ENCODE measurements at places on chromosomes 6 and 20.

- no peak for DNase-seq
These were observed 193.5 kb downstream of the SLC24A3 start for GRCh38 chr20:19405958-19406357.

DNA sequence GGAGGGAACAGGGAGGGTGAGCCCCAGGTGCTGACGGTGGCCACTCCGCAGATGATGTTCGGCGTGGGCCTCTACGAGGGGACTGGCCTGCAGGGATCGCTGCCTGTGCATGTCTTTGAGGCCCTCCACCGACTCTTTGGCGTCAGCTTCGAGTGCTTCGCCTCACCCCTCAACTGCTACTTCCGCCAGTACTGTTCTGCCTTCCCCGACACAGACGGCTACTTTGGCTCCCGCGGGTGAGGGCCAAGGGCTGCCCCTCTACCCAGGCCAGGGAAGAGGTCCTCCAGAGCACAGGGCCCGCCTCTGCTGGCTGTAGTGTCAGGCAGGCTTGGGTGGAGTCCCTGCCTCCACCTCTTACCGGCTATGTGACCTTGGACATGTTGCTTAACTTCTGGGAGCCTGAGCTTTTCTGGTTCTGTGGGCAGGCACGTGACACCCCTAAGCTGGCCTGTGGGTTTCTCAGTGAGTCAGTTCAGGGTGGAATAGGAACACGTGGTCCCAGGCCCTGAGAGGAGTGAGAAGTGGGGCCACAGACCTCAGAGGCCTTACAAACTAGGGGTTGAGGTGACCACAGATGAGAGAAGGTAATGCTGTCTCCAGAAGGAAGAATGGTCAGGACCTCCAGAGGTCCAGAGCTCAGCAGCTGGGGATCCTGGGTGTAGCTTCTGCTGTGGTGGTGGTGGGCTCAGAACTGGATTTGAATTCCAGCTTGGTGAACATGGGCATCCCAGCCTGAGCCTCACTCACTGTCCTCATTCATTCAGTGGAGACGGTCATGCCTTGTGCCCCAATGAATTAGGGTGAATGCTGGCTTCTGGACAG lies 11.9 kb downstream of the PCIF1 start:
- DNase-seq = no peak

DNA sequence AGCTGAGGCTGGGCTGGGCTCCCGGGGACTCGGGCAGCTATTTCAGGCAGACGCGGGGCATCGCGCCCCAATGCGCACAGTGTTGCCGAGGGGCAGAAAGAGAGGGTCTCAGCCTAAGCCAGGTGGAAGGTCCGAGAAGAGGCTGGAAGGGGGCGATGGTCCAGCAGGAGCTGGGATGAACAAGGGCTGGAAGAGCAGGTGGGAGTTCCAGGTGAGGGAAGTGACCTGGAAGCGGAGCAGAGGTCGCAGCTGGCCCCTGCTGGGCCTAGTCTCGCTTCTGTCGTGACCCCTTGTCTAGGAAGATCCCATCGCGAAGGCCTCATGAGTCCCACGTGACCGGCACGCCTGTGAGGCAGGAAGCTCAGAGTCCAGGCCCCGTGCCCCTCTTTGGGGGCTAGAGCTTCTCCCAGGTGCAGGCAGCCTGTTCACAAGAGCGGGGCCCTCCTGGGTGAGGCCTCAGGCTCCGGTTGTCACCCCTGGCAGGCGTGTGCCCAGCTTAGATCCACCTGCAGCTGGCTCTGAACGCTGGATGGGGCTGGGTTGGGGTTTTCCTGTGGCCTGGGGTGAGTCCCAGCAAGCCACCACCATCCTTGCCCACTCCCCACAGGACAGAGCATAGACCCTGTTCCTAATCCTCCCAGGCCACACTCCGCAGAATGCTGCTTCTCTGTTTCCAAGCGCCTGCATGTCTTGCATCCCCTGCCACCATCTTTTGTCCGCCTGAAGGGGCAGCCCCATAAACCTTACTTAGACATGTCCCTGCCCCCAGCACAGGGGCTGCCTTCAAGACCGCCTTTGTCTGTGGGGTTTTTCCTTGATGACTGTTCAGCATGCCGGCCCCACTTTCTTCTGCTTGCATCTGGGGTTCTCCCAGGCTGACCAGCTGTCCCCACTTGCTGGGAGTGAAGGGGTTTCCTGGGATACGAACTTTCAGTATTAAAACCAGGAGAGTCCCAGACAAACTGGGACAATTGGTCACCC lies 15.1 kb downstream of the SLC22A3 start:
- DNase-seq = no peak

DNA sequence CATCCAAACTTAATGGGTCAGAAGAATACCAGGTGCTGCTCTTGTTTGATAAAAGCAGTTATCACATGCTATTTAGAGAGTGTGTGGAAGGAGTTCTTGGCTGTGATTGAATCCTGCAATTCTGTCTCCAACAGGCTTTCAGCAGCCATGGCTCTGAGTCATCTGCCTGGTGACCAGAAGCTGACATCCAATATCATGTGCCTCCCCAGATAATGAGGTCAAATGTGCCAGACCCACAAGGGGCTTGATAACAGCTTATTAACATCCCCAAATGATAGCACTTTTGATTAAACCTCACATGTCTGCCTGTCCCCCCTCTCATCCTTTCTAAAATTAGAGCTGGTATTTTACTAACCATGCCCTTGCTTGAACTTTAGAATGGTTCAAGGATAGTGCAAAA lies 175.7 kb upstream of the PLN start:
- peak; percentile 4 for DNase-seq

DNA sequence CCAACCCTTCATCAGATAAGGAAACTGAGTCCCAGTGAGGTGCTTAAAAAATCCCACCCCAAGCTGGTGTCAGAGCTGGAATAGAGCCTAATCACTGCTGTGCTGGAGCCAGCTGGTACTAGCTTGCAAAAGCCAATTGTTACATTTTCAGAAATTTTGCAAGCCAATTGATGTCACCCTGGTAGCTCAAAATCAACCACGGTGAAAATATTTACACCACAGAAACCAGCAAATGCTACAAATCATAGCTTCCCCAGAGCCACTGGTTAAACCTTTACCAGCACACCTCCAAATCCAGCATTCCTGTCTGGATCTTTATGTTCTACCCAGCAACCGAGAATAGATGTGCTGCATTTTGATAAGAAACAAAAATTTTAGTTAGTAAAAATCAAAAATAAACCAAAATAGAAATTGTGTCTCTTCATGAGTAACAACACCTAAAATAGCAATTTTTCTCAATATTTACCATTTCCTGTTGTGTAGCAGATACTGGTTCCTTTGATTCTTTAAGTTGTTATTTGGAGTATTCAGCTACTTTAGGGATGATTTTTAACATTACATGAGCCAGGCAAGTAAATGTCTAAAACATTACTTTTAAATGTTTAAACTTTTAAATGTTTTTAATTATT lies 7.2 kb upstream of the LCA5 start:
- no peak for DNase-seq

DNA sequence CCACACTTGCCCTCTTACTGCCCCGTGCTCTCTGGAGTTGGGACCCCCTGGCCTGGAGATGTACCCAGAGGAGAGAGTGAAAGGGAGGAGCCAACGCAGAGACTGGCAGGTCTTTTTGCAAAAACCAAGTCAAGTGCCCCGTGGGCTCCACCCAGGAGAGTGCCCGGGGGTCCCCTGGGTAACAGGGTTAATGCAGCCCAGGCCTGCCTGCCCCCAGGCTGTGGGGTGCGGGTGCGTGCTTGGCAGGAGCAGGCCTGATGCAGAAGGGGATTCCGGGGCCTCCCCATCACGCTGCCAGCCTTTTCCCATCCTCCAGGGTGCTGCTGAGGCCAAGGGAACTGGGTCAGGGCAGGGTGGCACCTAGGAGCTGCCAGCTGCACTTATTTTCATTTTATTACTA lies 184.4 kb downstream of the ERMARD start:
- no peak for DNase-seq

DNA sequence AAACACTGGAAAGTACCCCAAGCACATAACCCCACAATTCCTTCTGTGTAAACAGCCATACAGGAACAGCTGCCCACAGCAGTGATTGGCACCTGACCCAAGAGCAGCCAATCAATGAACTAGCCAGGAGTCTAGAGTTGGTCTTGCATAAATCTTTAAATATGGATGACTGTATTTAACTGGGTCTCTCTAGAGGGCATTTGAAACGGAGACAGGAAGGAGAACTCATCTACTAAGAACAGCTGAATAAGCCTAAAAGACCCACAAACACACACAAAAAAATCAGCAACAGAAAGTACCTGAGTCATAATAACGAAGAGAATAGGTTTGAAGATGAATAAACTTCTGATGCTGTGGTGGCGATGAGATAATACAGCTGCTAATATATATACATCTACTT lies 49.0 kb upstream of the ASF1A start:
- DNase-seq = no peak

- DNase-seq = no peak
These were observed 132.7 kb upstream of the JAG1 start for GRCh38 chr20:10806539-10806938.

DNA sequence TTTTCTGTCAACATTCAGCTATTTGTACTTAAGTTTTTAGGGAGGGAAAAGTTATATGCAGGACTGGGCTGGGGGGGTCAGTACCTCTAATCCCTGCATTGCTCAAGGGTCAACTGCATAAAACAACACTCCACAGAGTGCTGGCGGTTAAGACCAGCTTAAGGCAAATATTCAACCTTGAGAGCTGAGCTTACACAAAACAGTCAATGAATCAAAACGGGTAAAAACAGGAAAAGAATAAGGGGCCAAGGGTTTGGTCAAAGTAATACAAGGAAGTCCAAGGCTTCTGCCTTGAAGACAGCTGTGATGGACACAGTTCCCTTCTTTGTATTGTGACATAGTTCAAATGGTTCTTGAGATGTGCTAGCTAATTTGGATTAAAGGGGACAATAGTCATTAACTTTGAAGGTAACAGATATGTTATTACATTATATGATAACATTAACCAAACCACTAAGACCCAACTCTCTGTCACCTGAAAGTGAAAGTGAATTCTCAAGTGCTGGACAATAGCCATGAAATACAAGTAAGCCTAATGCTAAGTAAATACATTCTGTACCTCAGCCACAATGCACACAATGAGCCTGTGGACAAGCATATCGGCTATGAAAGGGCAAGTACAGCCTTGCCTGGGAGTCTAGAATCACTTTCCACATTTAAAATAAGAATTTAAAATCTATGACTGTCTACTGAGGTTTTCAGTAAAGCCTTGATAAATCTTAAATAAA lies 106.8 kb downstream of the PDE10A start:
- DNase-seq = no peak

- DNase-seq = no peak
These were observed 792.0 kb upstream of the MAN1A1 start for GRCh38 chr6:120141601-120142000.

DNA sequence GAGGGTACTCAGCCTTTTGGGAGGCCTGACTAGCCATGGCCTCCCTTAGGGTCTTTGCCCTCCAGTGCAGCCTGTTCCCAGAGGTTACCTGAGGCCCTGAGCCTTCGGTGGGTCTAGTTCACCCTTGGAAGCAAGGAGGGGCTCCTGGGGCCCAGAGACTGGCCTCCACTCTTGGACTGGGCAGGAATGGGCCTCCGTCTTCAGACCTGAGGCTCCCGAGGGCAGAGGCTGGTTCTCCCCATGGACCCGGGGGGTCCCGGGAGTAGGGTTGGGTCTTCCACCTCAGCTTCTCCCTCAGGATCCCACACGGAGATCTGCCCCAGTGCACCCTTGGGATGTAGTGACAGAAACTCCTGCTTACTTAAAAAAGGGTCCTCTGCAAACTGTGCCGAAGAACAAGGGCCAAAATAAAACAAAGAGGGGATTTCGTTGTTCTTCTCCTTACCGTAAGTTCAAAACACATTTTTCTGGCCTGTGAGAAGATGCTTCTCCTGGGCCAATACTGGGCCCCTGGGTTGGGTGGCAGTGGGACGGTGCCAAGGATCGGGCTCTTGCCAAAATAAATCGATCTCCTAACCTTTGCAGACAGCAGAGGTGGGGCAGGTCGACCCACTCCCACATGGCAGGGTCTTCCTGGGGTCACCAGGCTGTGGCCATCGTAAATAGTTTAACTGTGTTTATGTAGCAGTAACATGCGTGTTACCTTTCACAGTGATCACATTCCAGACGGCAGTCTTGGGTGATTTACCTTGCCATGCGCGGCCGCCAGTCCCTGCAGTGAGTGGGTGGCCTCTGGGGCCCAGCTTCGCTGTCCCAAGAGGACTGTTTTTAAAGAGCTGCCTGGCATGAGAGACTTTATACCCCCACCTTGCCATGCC lies 151.8 kb downstream of the VEGFA start:
- no peak for DNase-seq

GRCh38 chr6:110561696-110562095 lies 85.3 kb upstream of the SLC22A16 start:
- no peak for DNase-seq

GRCh38 chr6:132122871-132123270 lies 171.7 kb upstream of the CCN2 start:
- DNase-seq = no peak

- no peak for DNase-seq
These were observed 11.6 kb downstream of the AKIRIN2 start for GRCh38 chr6:87690441-87690840.

- DNase-seq = no peak
These were observed 127.2 kb downstream of the F13A1 start for GRCh38 chr6:6193221-6193745.

DNA sequence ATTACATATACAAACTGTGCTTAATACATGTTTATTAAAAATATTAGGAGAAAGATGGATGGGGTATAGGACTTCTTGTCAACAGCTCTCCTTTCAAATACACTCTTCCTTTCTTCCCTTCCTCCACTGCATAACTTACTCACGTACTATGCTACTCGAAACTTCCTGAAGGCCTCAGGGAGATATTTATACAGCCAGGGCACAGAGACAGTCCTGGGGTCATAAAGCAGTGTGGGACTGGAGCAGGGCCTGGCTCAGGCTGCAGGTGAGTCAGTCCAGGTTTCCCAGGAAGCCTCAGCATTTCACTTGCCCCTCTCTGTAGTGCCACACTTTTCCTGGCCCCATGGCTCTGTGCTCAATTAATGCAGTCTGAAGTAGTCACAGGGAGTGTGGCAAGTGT lies 157.0 kb downstream of the UBE3D start:
- DNase-seq = no peak

DNA sequence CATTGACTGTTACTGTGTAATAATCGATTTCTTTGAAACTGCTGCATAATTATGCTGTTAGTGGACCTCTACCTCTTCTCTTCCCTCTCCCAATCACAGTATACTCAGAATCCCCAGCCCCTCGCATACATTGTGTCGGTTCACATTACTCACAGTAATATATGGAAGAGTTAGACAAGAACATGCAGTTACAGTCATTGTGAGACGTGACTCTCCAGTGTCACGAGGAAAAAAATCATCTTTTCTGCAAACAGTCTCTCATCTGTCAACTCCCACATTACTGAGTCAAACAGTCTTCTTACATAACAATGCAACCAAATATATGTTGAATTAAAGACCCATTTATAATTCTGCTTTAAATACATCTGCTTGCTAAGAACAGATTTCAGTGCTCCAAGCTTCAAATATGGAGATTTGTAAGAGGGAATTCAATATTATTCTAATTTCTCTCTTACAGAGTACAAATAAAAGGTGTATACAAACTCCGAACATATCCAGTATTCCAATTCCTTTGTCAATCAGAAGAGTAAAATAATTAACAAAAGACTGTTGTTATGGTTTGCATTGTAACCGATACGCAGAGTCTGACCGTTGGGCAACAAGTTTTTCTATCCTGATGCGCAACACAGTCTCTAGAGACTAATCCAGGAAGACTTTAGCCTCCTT lies 113.3 kb downstream of the TMEM242 start:
- DNase-seq = no peak

All from erythroblast (primary cell).